ENCODE measurements at places on chromosomes 3 and 15. TPM values are rescaled to one million over a fixed set of nuclear protein-coding genes. Genes with fewer than 3 reads are reported as not detected.

GRCh38 chr3:142095841-142096240 is 53.5 kb downstream of the TFDP2 start:
- DNase-seq = no peak

DNA sequence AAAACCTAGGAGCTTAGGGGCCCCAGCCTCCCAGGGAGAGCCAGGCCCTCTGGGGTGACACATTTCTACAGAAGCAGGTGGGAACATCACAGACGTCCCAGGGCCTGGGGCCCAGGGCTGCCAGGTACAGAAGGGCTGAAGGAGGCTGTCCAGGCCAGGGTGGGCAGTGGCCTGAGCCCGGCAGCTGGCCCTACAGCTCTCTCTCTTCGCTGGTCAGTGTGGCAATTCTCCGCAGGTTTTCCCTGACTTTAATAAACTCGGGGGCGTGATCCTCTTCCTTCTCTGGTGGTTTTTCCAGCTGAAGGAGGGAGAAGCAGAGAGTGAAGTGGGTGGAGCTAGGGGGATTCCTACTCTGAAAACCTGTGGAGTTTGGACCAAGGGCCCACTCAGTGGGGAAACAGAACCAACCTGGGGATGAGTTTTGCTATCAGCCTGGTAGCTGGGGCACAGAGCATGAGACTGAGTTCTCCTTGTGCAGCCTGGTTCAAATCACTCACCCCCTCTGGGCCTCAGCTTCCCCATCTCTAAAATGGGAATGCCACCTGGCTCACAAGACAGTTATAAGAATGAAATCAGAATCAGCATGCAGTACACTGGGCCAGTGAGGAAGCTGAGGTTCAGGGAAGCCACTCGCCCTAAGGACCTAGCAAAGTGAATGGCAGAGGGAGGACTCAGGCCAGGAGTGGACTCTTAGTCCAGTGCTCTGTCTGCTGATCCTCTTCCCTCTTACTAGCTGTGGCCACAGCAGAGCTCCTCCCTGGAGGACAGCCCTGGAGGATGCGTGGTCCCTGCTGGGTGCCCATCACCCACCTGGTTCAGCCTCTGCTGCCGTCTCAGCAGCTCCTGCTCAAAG is 10.6 kb downstream of the FAM107A start:
- no peak for DNase-seq

GRCh38 chr15:24877174-24877573 is 77.6 kb upstream of the SNRPN start:
- no peak for DNase-seq

GRCh38 chr15:66729331-66729951 is 27.4 kb downstream of the SMAD6 start:
- no peak for DNase-seq

GRCh38 chr3:54355800-54356199 is 233.4 kb downstream of the CACNA2D3 start:
- DNase-seq = no peak

GRCh38 chr15:41795996-41796856 is 21.9 kb downstream of the MAPKBP1 start:
- no peak for DNase-seq

GRCh38 chr3:177693616-177694264 is 496.5 kb upstream of the TBL1XR1 start:
- DNase-seq = no peak

- DNase-seq = no peak
These were observed 26.3 kb downstream of the LIPC start for GRCh38 chr15:58458076-58458475.

GRCh38 chr3:124513610-124513997 is 216.6 kb upstream of the UMPS start:
- no peak for DNase-seq

DNA sequence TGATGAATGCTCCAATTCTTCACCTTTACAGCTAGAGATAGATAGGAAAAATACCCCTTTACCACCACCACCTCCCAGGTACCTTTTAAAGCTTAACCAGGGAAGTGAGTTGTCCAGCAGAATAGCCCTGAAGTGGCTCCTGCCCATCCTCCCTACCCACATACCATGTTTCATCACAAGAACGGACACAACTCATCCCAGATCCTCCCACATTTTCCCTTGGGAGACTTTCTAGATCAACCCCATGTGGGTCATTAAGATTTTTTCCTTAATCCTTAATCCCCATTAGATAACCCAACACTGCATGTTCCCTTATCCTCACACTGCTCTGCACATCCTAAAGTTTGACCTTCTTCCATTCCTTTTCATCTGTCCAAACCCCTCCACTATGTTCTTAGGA is 69.3 kb downstream of the CHST2 start:
- no peak for DNase-seq

DNA sequence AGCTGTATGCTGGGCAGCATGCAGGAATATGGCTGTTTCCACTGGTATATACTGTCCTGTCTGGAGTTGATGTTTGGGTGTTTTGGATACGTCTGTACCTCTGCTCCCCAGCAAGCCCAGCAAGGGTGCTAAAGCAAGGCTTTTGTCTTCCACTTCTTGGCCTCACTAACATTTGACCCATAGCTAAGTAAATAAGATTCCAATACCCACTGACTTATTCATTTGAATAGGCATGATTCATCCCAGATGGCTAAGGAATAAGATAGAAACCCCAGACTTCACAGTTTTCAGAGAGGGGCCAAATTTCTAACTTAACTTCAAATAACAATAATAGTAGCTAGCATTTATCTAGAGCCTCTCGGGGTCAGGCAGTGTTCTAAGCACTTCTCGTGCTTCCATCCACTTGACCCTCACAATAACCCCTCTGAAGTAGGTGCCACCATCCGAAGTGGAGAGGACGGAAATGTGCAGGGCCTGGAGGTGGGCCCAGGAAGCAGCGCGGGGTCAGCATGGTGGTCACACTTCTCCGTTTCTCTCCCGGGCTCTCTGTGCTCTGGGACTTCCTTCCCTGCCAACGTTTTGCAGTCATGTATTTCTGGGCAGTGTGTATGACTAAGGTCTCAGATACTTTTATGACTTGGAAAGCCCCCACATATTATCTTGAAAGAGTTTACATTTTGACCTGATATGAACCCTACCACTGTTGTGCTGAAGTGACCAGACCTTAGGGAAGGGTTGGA is 39.3 kb downstream of the LRRK1 start:
- DNase-seq = no peak

GRCh38 chr3:149174901-149175300 is 45.5 kb downstream of the HPS3 start:
- DNase-seq = no peak

DNA sequence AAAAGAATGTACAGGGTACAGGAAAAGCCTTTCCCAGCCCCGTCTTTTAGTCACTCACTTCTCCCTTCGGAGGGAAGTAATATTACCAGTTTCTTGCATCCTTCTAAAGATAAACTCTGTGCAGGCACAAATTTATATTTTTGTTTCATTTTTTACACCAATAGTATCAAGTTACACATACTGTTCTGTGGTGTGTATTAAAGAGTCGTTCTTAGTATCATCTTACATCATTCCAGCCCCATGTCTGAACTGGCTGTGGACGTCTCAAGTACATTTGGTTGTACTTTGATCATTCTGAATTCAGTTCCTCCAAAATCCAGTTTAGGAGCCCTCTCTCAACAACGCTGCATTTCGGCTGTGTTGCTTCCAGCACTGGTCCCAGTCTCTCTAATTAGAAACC is 68.7 kb downstream of the LMLN start:
- no peak for DNase-seq

- DNase-seq = no peak
These were observed 353.9 kb upstream of the LMCD1 start for GRCh38 chr3:8147711-8148110.

DNA sequence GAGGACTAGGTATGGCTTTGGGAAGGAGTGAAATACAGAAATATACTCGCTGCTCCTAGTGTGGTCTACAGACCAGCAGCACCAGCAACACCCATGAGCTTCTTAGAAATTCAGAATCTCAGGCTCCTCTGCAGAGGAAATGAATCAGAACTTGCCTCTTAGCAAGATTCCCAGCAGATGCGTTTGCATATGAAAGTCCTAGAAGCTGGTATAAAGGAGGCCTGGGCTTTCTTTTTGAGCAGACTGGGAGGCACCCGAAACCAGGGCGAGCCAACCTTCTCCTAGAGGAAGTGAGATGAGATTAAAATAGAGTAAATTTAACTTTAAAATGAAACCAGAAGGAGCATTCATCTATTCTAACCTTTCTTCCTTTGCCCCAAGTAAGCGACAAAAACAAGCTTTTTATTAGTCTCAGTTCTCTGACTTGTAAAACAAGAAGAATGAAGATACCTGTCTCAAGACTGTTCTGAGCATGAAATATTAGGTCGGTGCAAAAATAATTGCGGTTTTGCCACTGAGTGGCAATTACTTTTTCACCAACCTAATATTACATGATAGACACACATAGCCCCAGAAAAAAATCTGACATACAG is 140.0 kb downstream of the PDZRN3 start:
- DNase-seq = no peak

CORO2B gene
- total RNA-seq = 0.21 TPM

SAMMSON gene
- total RNA-seq = not detected

LDHAL6B gene
- not detected for total RNA-seq

SCN5A gene
- 0.30 TPM for total RNA-seq

SH2D7 gene
- not detected for total RNA-seq

CHL1 gene
- not detected for total RNA-seq

Measured in Caco-2 (cell line).